Stimulated activated CD4-positive, alpha-beta T cell treated with anti-CD3 and anti-CD28 coated beads, Interleukin-1b, Interleukin-23, amount 100 ng/mL, for 4 hours (primary cell): ENCODE measurements at places on chromosomes 5 and 9.

- DNase-seq, result no peak
Observed at GRCh38 chr5:112646139-112646936, 91.3 kb upstream of the APC start.

GRCh38 chr5:106680330-106680729 is 990.4 kb downstream of the EFNA5 start:
- no peak for DNase-seq

DNA sequence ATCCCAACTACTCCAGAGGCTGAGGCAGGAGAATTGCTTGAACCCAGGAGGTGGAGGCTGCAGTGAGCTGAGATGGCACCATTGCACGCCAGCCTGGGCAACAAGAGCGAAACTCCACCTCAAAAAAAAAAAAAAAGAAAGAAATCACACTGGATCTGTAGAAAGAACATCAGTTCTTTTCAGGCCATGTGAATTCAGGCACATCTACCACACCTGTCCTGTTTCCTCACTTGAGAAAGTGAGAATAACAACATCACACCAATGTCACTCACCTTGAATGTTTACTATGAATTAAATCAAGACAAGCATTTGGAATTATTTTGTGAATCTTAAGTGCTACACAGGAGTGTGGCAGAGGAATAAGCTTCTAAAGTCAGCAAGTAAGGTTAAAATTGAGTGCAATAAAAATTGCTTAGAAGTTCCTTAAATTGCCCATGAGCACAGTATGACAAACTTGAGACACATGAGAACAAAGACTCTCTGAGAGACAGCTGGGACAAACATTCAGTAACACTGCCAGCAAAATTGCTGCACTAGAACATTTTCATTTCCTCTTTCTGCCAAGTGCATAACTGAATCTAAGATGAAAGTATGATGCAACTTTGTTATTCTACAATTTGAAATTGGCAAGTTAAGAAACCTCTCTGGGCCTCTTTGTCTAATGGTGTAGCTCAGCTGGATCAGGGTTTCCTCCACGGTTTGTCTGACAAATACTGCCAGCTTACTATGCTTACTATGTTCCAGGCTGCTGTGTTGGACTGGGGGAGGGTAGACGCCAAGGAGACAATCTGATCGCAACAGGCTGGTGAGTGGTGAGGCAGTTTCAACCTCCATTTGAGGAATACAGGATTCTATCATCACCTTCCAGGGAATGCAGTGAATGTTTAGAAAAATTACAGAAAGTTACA is 1.9 kb upstream of the RIC1 start:
- no peak for DNase-seq

DNA sequence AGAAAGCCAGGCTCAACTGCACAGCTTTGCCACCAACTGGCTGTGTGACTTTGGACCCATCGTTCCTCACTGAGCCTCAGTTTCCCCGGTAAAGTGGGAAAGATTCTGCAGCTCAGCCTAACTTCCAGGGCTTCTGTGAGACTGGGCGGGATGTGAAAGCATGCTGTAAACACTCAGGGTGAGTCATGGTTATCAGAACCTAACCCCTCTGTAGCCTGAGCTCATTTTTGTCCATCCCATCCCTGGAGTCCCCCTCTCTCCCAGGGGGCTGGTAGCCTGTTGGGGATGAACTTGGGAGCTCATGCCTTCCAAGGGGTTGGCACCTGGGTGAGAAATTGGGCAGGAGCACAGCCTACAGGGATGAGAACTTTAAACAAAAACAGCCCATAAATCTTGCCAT is 2.3 kb downstream of the CCDC69 start:
- DNase-seq, result no peak

DNA sequence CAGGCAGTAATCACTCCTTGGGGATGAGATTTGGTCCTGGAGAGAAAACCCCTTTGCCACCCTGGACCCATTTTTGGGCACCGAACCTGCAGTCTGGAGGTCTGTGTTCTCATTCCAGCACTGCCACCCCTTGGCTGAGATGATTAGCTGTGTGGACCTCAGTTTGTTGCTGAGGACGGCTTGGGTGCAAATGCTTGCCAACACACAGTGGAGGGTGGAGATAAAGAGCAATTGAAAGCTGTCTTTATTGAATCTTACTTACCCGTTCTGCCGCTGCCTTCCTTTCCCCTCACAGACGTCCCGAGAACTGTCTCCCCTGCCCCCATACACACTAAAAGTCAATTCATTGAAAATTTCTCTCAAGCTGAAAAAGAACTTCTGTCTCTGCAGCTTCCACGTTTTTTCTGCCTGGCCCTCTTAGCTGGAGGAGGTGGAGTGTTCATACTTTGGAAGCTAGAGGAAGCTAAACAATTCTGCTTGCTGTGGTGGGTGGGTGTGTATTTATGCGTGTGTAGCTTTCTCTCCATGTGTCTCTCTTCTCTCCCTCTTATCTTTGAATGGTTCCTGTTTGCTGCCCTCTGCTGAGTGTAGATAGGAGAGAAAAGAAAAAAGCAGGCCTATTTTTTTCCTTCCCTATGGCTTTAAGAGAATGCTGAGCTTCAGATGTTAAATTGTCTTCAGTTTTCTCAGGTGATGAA is 6.6 kb downstream of the GALNT10 start:
- DNase-seq, result no peak

DNA sequence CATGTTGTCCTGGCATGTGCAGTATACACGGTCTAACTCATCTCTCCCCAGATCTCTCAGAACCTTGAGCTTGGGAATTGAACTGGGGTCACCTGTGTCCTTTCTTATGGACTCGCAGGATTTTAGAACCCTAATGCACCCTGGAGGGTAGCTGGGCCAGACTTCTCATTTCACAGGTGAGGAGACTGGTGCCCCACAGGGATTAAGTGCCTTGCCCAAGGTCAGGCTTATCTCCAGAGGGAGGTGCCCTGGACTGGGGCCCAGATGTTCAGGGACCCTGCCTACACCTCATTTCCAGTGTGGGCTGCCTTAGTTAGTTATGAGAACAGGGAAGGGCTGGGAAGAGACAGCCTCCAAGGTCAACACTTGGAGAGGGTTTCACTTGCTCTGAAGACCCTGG is 4.0 kb upstream of the NUP214 start:
- no peak for DNase-seq

DNA sequence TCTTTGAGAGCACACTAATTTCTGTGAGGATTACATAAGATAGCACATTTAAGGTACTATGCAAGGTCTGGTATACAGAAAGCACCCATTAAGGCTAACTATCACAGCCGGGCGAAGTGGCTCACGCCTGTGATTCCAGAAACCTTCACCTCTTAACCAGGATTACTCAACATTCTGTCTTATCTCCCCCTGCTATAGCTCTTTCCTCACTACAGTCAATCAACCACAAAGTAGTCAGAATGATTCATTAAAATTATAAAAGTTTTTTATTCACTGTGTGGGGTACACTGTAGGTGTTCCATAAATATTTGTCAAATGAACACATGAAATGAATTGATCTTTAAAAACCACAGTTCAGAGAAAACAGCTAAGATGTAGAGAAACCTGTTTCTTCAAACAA is 48.7 kb downstream of the CHD1 start:
- DNase-seq, result no peak

DNA sequence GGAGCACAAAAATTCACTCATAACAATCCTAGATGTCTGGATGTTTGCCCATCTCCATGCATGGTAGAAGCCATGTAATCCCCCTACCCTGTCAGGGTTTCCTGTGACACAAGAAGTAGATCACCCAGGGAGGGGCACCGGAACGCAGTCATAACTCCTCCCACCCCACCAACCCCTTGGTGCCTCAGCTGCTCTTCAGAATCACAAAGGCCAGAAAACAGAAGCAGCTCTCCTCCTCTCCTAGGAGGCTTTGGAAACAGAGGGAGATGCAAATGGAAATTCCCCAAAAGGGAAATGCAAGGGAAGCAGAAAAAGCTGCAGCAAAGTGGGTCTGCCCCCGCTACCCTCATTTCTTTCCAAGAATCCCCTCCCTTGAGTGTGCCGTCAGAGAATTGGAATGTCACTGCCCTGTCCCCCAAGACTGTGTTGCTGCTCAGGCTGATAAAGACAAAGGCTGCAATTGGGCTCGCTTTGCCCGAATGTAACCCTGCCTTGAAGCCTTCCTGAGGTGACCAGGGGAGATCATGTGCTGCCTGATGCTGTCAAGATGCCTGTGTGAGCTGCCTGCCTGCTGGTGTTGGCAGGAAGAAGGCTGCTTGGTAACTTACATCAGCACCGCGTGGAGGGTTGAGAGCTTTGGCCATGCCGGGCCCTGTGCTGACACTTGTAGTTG is 65.5 kb upstream of the ABCA1 start:
- no peak for DNase-seq

DNA sequence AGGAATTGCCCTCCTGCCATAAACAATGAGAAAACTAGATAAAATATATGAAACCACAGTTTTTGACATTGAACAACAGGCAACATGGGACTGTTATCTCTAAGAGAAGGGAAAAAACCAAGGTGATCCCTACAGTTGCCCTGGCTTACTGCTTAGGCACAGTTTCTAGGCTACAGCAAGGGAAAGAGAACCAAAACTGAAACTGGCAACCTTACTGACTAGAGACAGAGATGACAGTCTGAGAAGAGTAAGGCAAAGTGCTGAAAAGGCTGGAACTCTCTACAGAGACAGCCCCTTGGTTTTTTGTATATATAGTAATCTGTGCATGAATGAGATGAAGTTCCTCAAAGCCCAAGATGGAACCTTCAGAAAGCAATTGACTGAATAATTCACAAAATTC is 36.2 kb upstream of the REEP2 start:
- no peak for DNase-seq

- DNase-seq, result no peak
Observed at GRCh38 chr5:97528941-97529340, 345.9 kb upstream of the RIOK2 start.
